ENCODE measurements at places on chromosomes 2 and 18. TPM values are rescaled to one million over a fixed set of nuclear protein-coding genes. Genes with fewer than 3 reads are reported as not detected.

GRCh38 chr2:219204425-219205164, 2.0 kb upstream of the ZFAND2B start:
- no peak for DNase-seq

- no peak for DNase-seq
These were observed 270.0 kb downstream of the SLC4A3 start for GRCh38 chr2:219897456-219897855.

The CCDC93 gene
- total RNA-seq: 27.3 TPM

- DNase-seq: no peak
These were observed 103.2 kb upstream of the HS6ST1 start for GRCh38 chr2:128421861-128422311.

DNA sequence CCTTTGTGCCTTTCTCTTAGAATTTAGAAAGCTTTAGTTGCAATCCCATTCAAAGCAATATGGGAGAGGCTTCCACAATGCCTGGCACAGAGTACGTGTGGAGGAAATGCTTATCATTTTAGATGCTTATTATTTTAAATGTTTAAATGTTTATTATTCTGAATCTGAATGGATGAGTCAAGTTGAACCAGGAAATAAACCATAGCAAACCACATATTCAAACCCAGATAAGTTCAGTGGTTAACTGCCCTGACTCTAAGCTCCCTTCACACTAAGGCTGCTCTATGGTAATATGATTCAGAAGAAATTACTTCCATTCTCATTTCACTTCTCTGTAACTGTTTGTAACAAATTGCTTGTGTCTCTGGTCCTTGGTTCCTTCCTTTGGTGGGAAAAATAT, 5.2 kb upstream of the PPP4R1 start:
- no peak for DNase-seq

- DNase-seq: no peak
These were observed 71.9 kb downstream of the SOX11 start for GRCh38 chr2:5764041-5764440.

- DNase-seq: peak; percentile 10
These were observed 57.3 kb upstream of the SULT1C3 start for GRCh38 chr2:108182489-108182888.

- DNase-seq: no peak
These were observed 38.6 kb downstream of the ACOXL start for GRCh38 chr2:110770959-110771431.

DNA sequence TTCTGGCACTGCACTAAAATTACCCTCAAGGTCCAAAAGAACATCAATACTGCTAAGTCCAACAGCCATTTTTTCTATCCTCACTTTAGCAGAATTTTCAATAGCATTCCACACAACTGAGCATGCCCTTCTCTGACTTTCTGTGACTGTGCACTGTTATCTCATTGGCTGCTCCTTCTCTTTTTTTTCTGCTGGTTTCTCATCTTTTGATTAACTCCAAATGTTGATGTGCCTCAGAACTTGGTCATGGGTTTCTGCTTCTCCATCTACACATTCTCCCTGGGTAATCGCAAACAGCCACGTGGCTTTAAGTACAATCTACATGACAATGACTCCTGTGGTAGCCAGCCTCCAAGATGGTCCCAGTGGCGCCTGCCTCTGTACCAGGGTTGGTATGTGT, 75.0 kb upstream of the CD226 start:
- no peak for DNase-seq

The AKAIN1 gene
- not detected for total RNA-seq

DNA sequence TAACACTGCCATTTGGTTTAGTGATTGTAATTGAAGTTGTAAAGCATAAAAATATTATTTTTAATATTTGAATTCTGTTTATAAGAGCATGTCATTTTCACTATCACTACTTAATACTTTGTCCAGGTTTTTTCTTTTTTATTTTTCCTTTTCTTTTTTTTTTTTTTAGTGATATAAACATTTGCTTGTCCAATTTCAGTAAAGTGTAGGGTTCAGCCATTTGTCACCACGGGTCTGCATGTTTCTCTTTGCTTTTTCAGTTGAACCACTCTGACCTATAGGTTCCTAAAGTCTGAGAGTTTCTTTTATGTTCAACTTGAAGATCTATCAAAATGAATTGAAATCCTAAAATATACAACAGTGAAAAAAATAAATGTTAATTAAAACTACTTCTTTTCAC, 48.5 kb upstream of the SPAG16 start:
- DNase-seq: no peak

- DNase-seq: no peak
These were observed 97.9 kb downstream of the ATAD2B start for GRCh38 chr2:23828986-23829385.

Data from activated CD4-positive, alpha-beta memory T cell treated with anti-CD3 and anti-CD28 coated beads for 36 hours (primary cell).